Activated CD8-positive, alpha-beta T cell treated with anti-CD3 and anti-CD28 coated beads for 36 hours (primary cell): ENCODE measurements at places on chromosomes 12 and 14.

GRCh38 chr12:5806371-5807089 lies 138.5 kb downstream of the ANO2 start:
- DNase-seq: no peak

DNA sequence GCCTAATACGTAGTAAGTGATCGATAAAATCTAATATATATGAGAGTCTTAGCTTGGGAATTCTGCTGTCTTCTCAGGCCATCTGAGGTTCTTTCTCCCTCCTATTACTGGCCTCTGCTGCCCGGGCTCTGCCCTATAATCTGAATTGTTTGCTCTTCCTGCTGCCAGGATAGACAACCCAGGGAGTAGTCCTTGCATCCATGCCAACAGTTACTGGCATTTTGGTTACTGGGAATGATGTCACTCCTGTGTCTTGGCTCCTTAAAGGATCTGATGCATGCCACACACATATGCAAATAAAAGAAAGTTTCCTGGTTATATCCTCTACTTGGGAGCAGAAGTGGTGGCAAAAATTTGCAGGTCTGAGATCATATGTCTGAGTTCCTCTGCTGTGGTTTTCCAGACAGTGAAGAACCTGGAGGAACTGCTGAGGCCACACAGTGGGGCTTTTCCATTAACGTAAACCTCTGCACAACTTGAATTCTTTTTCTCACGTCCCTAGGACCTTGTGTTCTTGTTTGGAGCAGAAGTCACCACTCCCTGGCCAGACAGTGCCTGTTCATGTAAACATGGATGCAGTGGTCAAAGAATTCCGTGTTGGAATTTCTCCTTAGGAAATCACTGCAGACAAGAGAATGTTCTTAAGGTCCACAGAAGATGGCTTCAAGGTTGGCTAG lies 320.6 kb upstream of the TBX3 start:
- DNase-seq: no peak

GRCh38 chr12:6647083-6647604 lies at the start of gene ACRBP:
Gene ACRBP (minus strand): TSS chr12:6647432. CDS start chr12:6647366, 66 bp downstream.
- peak; percentile 40 for DNase-seq

DNA sequence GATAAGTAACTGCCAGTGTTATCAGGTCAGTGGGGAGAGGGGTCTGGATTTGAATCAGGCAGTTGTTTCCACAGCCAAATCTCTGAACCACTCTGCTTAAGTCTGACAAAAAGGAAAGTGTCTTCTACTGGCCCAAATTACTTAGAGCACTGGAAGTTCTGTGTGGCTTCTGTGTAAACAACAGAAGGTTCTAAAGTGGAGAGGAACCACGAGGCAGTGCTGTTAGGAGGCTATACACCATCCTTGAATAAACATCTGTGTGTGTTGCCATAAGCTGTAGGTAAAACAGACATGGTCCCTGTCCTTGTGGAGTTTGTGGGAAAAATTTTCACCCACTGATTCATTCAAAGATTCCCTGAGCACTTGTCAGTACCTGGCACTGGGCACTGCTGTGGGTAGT lies 50.0 kb downstream of the GALNT4 start:
- no peak for DNase-seq

- no peak for DNase-seq
Measured at GRCh38 chr14:72008666-72009065, 76.4 kb downstream of the RGS6 start.
